ENCODE measurements at places on chromosomes 1 and 21.

DNA sequence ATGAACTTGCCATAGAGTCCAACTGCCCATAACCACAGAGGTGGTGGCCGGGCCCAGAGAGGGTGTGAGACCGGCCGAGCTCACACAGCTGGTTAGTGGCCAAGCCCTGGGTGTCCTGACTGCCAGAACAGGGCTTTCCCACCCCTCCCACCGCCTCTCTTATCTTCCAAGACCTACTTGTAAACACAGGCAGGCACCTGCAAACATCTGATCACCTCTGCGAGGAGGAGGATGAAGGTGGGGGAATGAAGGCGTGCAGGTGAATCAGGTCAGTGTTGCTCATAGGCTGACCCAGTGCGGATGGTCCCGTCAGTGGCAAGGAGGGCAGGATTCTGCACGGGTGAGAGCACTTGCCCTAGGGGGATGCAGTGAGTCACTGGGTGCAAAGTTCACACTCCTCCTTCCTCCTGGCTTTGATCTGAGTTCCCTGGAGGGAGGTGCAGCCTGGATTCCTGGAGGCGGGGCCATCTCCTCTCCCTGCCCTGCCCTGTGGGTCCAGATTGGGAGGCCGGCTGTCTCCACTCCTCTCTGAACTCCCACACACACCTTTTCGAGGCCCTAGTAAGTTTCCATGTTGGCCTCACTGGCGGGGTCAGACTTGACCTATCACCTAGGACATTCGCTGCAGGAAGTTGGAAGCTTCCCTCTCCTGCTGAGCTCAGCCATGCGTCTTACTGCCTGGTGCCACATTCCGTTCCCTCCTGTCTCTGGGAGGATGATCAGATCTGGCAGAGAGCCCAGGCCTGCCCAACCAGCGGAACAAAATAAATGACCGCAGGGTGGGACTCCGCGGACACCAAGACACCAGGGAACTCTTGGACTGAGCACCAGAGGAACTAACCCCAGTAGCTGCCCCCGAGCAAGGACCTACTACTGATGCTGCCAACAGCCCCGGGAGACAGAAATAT lies 7.3 kb downstream of the UQCRHL start:
- DNase-seq: no peak

- no peak for DNase-seq
Measured at GRCh38 chr1:237786066-237786719, 104.5 kb downstream of the ZP4 start.

- no peak for DNase-seq
Measured at GRCh38 chr1:84271441-84272151, 29.9 kb upstream of the SAMD13 start.

GRCh38 chr1:40067851-40068250 lies 27.3 kb downstream of the CAP1 start:
- no peak for DNase-seq

DNA sequence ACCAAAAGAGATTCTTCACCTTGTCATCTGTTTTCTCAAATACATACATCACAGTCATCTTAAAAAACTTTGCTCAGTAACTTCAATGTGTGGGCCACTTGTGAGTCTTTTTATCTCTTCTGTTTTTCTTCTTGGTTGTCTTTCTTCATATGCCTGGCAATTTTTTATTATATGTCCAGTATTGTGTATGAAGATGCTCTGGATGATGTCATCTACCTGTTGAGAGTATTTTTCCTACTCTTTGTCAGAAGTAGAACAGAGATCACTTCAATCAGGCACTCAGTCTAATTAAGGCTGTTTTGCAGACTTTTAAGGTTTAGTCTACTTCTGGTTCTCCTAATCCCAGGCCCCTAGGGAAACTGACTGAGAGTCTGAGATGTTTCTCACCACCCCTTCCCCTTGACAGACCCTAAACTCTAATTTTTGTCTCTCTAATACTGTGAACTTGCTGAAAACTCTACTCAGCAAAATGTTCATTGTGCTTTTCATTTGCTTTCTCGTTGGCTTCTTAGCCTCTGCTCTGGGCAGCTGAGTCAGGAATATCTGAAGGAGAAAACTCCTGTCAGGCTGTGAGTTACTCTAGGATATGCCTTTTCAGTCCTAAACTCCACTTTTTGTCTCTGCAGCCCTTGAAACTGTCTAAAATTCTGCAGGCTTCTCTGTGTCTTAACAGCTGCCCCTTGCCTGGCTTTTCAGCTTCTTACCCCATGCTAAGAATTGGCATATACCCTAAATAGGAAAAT lies 33.0 kb upstream of the DNAJC6 start:
- no peak for DNase-seq

DNA sequence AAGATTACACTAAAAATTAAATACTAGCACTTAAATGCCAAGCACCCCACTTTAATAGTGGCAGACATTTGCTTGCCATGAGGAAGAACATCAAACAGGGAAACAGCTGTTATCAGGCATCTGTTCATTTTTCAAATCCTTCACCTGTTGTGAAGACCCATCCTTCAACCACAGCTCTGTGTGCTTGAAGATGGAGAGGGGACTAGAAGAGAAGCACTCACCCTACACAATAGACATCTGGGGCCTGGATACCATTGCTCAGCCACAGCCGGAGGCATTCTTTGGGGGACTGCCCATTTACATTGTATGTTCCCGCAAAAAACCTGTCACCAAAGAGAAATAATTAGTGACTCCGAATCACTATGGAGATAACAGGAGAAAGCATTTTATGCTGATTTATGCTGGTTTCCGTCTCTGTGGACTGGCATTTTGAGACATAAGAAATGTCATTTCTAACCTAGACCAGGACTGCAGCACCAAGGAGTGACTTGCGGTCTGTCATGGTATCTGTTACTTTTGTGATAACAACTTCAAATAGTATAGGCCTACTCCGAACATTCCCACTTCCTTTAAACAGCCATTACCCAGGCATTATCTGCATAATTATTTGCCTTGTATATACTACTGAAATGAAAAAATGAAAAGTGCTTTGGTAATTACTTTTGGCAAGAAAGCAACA lies 28.8 kb upstream of the MTF1 start:
- no peak for DNase-seq

GRCh38 chr21:36626791-36627190 lies 72.1 kb upstream of the SIM2 start:
- no peak for DNase-seq

DNA sequence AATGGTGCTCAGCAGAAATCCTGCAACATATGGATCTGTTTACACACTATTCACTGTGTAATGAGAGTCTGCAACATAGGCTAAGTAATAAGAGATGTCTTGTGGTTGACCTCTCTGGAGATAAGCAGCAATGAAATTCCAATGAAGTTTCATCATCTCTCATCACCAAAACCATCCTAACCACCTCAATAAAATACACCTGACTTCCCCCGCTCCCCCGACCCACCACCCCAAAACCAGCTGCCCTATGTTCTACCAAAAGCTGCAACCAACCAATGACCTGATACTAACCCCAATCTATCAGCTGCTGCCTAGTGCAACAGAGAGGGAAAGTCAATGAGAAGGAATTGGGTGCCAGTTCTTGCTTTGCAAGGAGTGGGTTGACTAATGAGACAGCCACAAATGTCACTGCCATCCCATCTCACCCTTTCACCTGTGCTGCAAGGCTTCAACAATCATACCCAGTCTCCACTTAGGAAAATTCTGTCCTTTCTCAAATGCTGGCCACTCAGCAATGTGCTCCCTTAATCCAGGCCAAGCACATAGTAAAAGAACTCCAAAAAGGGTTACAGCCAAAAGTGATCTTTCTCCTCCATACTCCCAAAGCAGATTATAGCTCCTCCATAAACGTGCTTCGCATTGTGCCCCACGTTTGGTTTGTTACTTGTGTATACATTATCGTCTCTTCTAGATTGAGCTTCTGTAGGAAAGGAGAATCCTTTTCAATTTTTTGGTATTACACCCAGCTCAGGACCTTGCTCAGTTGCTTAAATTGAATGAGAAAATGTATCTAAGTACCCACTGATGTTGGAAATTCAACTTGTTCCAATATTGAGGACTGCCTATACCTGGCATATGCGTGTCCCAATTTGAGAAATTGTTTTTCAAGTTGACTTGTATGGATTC lies 29.0 kb downstream of the MRPL39 start:
- DNase-seq: peak; percentile 72

DNA sequence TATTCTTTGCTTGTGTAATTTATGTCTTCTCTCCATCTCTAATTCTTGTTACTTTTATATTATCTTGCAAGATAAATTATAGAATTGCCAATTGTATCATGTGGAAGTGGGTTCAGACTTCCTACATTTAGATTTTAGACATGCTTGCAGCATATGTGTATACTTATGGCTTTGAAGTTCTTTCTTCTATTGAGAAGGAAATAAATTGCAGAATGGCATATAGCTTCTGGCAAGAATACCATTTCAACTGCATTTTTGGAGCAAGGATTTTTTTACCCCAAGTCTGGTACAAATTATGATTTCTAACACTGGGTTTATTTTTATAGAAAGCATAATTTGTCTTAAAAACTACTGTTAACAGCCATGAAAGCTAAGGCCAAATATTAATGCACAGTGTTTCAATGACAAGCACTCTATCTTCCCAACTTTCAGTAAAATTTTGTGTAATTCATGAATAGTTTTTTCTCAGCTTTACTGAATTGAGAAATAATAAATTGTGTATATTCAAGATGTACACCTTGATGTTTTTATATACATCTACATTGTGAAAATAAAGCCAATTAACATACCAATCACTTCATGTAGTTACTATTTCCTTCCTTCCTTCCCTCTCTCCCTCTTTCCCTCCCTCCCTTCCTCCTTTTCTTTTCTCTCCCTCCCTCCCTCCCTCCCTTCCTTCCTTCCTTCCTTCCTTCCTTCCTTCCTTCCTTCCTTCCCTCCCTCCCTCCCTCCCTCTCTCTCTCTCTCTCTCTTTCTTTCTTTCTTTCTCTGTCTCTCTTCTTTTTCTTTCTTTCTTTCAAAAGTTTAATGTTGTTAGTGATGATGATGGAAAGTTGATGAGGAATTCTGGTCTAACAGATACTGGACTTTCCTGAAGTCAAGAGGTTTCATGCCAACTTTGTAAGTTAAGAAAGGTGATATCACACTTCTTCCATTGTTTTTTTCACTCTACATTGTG lies 47.1 kb upstream of the HMCN1 start:
- no peak for DNase-seq

DNA sequence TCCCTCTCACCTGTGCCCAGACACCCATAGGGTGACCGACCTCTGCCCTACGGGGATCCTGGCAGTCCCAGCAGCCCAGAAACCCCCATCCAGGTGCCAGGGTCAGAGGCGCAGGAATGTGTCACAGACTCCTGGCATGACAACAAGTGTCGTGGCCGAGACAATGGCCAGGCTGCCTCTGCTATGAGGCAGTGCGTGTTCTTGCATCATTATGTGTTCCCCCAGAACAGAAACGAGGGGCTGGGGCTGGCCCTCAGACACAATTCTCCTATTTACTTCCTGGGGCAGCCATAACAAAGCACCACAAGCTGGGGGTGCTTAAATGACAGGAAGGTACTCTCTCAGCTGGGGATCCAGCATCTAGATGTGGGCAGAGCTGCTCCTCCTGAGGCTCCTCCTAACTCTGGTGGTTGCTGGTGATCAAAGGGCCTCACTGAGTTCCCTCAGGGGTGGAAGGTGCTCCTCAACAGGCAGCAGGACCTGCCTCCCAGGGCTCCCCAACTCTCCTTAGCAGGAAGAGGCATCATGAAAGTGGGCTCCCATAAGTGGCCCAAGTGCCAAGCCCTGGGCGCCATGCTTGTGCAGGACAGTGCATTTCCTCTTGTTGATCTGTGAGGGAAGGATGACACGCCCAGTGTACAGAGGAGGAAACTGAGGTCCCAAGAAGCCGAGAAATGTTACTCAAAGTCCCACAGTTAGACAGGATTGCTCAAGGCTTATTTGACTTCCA lies 24.2 kb upstream of the BACE2 start:
- no peak for DNase-seq

GRCh38 chr1:37755290-37755689 lies 9.6 kb downstream of the EPHA10 start:
- no peak for DNase-seq

DNA sequence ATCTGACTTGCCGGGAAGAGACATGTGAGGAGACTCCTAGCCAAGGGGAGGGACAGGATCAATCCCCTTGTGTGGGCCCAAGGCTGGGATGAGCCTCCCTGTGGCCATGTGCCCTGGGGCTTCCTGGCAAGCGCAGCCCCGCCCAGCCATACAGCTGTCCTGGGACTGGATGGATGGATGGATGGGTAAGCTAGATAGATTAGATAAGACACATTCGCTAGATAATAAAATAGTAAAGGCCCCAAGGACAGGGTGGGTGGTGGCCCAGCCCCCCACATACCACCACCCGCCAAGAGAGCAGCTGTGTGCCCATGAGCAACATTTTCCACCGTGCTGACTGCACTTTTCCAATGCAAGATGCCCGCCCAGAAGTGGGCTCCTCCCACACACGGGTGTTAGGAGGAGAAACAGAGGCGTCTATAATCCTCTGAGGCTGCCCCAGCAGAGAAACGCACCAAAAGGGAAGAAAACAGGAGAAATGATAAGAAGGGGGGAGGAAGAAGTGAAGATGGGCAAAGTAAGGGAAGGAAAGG lies 25.1 kb downstream of the ZBTB17 start:
- peak; percentile 85 for DNase-seq

- DNase-seq: no peak
Measured at GRCh38 chr1:55252942-55253589, 37.9 kb upstream of the USP24 start.

DNA sequence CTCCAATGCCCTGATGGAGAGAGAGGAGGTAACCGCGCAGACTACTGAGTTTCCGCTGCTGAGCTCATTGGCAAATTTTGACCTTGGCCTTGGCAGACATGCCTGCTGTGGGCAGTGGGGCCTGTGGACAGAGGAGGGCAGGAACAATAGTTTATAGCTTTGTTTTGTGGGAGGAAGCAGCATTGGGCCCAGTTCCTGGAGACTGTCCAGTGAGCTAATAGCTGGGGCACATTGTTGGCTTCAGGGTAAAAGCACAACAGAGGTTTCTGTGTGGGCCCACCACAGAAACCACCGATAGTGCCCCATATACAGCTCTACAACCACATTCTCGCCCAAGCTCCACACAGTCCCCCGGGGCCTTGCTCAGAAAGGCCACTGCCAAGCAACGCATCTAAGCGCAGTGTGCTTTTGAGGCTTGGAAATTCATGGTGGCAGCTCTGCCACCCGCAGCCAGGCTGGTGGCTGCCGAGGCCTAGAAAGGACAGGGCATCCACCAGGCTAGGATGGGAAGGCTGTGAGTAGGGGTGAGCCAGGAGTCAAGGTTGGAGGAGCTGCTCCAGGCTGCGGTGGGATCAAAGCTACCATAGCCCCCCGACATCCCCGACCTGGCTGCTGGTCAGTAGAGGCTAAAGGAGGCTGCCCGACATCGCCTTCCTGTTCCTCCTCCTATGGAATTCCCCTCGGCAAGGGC lies 43.2 kb downstream of the NEK2 start:
- no peak for DNase-seq

GRCh38 chr1:159338018-159338417 lies 35.9 kb downstream of the FCER1A start:
- DNase-seq: no peak
